Mammary epithelial cell (primary cell): ENCODE measurements at places on chromosomes 1 and 21.

DNA sequence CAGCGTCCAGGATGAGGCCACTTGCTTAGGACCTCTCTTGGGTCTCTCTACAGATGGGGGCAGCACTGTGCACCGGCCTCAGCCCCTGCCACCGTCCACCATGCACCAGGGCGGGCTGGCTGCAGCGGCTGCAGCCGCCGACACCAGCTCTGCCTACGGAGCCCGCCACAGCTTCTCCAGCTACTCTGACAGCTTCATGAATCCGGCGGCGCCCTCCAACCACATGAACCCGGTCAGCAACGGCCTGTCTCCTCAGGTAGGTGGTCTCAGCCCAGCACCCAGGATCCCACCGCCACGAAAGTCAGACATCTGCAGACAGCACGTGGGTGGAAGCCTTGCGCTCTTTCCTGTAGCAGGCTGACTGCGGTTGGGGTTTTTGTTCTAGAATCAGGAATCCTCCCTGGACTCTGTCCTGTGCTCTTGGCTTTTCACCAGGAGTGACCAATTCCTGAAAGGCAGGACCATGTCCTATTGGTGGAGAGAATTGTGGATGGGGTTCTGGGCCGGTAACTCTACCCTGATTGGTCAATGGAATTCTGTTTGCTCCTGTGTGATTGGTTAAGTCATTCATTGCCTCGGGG lies 72.5 kb downstream of the PAX7 start:
- DNase-seq: peak; percentile 50

DNA sequence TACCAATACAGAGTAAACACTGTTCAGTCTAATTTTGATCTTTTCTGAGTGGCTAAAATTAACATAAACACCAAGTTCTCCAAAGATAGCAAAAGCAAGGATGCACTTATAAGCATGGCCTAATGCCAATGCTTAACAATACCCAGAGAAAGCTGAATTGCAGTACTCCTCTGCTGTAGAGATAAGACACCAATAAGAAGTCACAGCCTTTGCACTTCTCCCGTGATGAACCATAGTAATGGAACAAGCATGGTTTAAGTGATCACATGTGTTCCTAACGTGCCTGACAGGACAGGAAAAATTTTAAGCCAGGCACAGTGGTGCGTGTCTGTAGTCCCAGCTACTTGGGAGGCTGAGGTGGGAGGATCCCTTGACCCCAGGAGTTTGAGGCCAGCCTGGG lies 5.6 kb downstream of the PRDX1 start:
- DNase-seq: no peak

GRCh38 chr1:93022580-93022979 lies 56.5 kb upstream of the MTF2 start:
- DNase-seq: no peak

DNA sequence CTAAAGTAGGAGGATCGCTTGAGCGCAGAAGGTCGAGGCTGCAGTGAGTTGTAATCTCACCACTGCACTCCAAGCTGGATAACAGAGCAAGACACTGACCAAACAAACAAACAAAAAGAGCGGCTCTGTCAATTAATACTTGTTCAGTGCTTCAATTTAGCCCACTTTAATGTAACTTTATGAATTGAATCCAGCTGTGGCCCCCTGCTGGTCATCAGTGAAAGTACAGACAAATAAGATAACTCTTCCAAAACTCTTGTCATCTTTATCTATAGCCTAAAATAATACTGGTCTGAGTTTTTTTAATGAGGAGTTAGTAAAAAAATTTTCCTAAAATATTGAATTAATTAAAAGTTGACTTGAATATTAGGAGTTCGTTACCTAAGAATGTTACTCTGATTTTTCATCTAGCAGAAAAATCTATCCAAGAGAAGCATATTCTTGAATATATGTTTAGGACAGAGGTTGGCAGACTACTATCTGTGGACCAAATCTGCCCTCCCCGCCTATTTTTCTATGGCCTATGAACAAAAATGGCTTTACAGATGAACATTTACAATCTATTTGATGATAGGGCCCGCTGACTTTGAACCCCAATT lies 26.1 kb downstream of the ATP5PF start:
- peak; percentile 8 for DNase-seq

- no peak for DNase-seq
These were observed 377.1 kb downstream of the LRRIQ3 start for GRCh38 chr1:73820843-73821242.

GRCh38 chr1:6412896-6413295 lies 6.8 kb downstream of the HES2 start:
- peak; percentile 77 for DNase-seq

GRCh38 chr1:72326494-72326893 lies 44.2 kb upstream of the NEGR1 start:
- no peak for DNase-seq

- no peak for DNase-seq
These were observed 147.9 kb downstream of the GREM2 start for GRCh38 chr1:240464099-240464498.

DNA sequence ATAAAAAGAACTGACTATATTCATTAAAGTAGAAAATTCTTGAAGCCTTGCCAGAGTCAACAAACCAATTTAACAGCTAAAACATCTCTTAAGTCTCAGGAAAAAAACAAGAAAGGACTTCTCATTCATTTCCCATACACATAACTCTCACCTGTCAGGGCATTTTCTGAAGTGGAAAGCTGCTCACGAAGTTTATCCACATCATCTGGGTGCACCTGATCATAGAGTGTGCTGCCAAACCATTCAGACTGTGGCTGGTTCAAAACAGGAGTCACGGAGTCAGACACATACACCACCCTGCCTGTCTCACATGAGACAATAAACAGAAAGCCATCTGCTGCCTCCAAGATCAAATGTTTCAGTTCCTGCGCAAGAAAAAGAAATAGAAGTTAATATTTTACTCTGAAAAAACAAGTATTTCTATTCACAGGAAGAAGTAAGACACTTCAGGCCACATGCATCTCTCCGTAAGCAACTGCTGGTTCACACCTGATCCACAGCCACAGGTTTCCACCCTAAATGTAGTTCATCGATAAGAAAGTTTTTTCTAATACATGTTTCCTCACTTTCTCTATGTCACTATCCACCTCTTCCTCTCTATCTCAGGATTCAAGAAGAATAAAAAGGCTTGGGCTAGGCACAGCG lies 28.2 kb upstream of the CTSK start:
- DNase-seq: no peak

- no peak for DNase-seq
These were observed 7.2 kb upstream of the ACTRT2 start for GRCh38 chr1:3014050-3014440.

GRCh38 chr1:202589190-202589930 lies 120.9 kb downstream of the SYT2 start:
- DNase-seq: peak; percentile 97

DNA sequence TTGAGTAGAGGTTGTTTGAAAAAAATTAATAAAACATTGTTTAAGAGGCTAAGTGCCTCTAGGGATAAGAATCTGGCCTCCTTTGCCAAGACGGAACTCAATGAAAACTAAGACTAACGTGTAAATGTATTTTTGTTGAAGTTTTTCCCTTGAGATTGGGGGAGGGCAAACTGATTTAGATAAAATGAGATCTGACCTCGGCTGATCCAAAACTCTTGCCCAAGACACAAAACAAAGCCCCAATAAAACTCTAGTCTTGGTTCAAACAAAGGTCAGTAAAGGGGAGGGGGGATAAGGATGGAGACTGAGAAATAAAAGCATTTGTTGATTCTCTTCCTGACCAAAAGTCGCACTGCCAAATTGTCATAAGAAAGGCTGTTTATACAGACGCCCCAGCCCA lies 134.8 kb upstream of the DPT start:
- DNase-seq: no peak

DNA sequence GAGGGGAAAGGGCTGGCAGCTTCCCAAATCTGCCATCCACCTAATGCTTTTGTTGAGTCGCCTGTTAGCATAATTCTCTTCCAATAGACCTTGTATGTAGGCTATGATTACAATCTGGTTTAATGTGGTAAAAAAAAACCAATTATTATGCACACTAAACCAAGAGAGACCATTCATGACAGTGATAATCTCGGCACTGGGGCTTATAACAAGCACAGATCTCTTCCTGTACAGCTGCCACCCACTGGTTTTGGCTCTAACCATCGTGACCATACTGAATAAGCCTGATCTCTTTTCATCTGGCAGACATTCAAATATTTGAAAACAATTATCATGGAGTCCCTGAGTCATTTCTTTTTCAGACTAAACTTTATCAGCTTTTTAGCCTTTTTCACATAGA lies 12.0 kb upstream of the SYT14 start:
- DNase-seq: peak; percentile 79

DNA sequence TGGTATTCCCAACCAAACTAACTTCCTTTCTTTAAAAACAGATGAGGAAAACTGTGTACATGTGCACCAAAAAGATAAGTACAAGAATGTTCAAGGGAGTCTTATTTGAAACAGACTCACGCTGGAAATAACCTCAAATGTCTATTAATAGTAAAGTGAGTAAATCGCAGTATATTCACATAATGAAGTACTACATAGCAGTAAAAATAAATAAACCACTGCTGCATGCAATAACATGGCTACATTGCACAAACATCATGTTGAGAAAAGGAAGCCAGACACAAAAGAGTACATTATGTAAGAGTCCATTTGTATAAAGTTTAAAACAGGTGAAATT lies 5.2 kb upstream of the DENND2D start:
- no peak for DNase-seq
